Cortex of kidney (tissue), 1 donor: ENCODE measurements at places on chromosomes 3 and 15.

DNA sequence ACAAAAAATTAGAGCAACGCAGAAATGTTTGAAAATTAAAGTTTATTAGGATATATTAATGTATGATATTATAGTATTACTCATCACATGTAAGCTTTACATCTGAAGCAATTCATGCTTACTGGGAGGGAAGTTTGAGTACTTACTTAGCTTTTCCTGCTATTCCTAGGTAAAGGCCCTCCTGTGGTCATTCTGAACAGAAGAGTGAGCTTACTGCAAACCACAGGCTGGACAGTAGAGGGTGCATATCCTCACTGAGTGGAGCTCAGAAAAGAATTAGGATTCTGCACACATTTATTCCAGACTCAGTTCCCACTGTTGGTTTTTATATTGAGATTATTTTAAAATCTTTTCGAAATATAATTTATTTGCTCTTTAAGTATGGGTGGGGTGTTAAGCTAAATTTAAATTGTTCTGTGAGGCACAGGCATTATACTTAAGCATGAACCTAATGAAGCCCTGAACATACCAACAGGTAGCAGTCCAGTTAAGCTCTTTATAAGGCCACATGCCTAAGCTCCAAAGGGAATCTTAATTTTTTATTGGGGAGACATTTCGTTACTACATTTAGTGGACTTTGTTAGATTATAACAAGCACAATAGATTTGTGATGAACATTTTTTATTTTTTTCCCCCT is 10.2 kb downstream of the MRPS22 start:
- DNase-seq, result no peak

DNA sequence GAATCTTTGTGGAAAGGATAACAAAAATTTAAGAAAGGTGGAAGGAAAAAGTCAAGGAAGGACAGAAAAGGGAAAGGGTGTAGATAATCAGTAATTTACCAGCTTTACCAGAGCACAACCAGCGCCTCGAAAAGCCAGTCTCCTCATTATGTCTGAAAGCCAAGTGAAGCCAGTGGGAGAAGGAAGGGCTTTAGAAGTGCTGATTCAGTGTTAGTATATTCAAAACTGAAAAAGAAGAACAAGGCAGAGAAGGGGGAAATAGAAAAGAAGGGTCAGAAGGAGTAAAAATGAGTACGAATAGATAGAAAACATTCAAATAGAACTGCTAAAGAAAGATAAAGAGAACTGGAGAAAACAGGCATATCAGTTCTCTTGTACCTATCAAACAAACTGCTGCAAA is 4.1 kb downstream of the PBRM1 start:
- DNase-seq, result no peak

GRCh38 chr15:31070867-31071266 is 30.7 kb downstream of the TRPM1 start:
- no peak for DNase-seq

GRCh38 chr3:196486263-196486662 is 17.3 kb downstream of the RNF168 start:
- DNase-seq, result no peak

GRCh38 chr15:40825661-40826422 is 2.7 kb downstream of the PPP1R14D start:
- DNase-seq, result no peak

DNA sequence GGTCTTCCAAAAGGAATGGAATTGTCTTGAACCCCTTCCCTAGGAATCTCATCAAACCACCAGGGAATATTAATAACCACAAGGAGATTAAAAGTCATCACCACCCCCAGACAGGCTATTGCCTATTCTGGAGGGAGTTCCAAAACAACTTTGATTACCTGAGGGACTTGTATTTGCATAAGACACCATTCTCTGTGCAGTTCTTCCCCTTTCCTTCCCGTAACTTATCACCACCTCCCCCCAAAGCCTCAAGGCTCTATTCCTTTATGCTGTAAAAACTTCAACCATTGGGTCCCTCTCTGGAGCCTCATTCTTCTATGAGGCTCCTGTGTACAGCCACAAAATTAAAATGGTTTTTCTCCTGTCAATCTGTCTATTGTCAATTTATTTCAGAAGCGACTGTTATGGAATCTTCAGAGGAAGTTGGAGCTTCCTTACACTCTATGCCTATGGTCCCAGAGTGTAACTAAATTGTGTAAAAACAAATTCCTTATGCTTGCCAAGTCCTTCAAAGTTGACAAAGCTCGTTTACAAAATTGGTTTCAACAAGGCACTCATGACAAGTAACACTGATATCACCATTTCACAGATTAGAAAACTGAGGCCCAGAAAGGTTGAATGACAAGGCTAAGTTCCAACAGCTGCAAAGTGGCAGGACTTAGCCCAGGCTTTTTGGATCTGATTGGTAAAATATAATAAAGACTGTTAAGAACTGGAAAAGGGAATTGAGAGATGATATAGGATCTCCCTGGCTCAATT is 68.3 kb upstream of the HERC1 start:
- no peak for DNase-seq

DNA sequence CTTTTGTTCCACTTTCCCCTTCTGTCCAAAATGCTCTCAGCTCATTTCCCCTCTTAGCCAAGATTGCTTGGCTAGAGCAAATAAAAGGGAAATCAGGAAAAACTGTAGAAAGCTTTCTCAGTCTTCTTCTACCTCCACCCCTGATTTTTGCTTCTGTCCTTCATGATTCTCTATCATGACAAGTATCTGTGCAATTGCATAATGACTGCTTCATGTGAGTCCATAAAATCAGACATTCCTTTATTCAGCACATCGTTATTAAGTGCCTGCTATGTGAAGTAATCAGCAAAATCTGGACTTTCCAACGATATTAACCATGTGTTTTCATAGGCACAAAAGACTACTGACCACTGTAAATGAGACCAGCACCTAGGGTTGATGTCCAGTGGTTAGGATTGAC is 321.5 kb upstream of the CBLB start:
- DNase-seq, result no peak

- DNase-seq, result no peak
These were observed 1.6 kb upstream of the ABHD5 start for GRCh38 chr3:43689166-43689565.

DNA sequence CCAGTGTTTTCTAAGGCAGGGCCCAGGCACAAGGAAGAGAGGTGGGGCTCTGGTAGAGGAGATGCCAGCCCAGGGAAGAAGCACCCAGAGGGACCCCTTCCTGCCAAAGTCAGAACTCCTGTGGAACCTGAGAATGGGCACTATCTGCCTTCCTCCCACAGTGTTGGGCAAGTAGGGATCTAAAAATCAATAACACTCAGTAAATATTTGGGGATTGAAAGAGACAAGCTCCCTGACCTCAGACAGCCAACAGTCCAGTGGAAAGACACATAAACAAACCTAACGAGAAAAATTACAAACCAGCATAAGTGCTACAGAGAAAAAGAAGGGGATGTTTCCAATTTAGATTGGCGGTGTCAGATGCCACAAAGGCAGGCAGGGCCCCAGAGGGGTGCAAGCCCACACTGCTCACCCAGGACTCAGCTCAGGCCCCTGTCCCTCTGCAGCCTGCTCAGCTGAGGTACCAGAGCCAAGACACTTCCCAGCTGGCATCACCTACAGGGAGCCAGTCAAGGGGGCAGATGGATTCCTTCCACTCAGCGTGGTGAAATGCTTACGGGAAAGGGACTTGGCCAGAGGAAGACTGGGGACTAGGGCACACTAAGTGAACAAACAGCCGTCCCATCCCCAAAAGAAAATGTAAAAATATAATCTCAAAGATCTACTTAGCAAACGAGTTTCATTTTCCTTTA is 15.9 kb downstream of the ADCY5 start:
- DNase-seq, result no peak

- DNase-seq, result no peak
These were observed at the start of gene GATA2 for GRCh38 chr3:128492671-128493569. Gene GATA2 (minus strand): TSS chr3:128493201. CDS start chr3:128487031, 6,170 bp downstream.

GRCh38 chr3:86890741-86891396 is 100.1 kb downstream of the VGLL3 start:
- no peak for DNase-seq

DNA sequence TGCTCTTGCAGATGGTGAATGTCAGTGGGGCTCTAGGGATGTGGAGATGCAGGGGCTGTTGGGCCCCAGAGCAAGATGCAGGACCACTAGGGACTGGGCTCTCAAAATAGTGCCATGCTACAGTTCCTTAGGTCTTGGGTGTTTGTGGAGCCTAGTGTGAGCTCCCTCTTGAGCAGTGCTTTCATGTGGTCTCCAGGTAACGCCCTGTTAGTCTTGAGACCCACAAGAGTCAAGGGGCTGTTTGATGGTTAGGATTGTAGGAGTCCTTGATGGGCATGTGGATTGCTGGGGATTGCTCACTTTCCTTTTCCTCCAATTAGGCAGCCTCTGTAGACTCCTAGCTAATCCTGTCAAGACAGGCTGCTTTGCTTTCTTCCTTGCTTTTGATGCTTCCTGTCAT is 56.0 kb downstream of the CCDC66 start:
- no peak for DNase-seq

- DNase-seq, result no peak
These were observed 361.5 kb upstream of the KCNH8 start for GRCh38 chr3:18786650-18787323.

DNA sequence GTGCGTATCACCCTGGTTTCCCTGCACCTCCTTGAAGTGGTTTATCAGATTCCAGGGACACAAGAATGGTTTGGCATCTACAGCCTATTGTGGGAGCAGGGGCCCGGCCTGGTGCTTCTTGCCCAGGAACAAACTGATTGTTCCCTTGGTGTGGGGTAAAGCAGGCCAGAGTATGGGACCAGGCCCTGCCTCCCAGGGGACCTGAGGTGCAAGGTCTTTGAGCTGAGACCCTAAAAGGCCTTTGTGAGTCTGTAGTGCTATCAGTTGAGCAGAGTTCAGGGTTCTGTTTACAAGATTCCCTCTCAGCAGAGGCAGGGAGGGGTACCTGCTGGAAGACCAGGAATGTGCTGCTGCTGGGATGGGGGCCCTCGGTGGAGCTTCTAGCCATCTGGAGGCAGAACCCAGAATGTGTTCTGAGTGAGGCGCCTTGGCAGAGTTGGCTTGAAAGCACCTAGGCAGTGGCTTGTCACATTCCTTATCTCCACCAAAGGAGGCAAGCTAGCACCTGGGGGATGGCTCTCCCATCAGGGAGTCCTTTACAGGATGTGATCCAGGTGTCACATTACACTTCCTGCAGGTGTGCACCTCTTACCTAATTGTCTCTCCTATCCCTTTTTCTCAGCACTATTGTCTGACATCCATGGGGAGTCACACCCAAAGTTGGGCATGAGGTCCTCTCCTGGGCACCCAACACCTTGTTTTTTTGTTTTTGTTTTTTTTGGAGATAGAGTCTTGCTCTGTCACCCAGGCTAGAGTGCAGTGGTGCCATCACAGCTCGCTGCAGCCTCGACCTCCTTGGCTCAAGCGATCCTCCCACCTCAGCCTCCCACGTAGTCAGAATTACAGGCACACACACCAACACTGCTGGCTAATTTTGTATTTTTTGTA is 13.1 kb downstream of the FLNB start:
- DNase-seq, result no peak

DNA sequence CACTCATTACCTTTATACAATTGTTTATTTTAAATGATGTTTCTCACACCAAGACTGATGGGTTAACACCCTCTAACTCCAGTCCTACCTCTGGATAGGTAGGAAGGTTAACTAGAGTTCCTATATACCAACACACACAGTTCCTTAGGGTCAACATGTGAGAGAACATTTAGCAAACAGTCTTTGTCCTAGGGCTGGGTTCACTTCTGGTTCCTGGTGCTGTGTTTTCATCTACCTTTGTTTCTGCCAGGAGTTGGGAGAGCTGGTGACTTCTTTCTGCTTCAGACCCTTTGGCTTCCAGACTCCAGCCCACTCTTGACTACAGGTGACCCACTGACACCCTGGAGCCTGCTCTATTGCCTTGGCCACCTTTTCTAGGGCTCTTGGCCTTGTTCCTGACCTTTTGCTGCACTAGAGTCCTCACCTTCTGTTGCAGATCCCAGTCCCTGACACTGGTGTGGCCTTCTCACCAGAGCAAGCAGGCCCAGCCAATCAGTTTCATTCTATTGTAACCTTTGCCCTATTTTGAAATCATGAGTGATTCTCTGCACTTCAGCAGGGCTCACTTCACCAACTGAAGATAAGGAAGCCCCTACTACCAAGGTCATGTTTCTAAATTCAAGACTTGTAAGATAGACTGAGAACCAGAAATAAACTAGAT is 50.0 kb upstream of the SECISBP2L start:
- DNase-seq, result no peak

DNA sequence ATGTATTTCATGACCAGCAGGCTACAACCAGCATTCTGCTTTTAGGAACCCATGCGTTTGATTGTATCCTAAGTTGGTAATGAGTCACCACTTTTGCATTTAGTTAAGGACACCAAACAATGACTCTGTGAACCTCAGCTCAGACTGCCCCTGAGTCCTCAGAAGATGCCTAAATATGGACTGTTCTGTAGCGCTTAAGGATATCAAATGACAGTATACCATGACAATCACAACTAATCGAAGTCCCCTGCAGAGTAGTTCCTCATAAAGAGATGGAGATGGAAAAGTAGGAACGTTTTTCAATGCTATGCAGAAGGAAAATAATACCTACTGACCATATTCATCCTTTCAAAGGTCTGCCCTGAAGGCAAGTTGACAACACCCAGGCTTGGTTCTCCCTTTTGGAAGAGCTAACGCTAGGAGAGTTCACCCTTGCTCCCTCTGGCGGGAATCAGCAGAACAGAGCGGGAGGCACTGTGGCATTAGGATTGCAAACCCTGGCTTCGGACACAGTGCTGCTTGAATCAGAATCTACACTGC is 508.6 kb downstream of the FHIT start:
- DNase-seq, result no peak

- DNase-seq, result no peak
These were observed 647.2 kb upstream of the UBE2E2 start for GRCh38 chr3:22555753-22556435.

- DNase-seq, result no peak
These were observed 11.9 kb downstream of the RASA2 start for GRCh38 chr3:141498598-141499223.
